ENCODE measurements at places on chromosomes 4 and X.

DNA sequence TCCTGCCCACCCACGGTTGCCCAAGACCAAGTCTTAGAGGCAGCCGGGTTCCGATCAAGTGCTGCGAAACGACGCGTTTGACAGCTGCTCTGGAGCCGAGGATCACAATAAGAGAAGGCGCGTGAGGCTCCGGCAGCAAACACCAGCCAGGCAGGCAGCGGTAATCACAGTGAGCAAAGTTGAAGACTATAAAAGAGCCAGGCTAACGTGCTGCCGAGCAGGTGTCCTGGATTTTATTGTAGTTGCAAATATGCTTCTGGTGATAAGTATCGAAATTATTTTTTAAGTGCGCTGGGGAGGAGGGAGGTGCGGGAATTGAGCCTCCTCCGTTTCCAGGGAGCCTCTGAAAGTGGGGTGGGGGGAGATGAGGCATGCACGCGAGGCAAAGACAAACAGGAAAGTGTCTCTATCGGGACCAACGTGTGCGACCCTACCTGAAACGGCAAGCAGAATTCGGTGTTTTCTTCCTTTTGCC lies 590 bp downstream of the GABRA2 start:
- no peak for DNase-seq

GRCh38 chrX:37291924-37292323 lies 57.2 kb upstream of the PRRG1 start:
- no peak for DNase-seq

DNA sequence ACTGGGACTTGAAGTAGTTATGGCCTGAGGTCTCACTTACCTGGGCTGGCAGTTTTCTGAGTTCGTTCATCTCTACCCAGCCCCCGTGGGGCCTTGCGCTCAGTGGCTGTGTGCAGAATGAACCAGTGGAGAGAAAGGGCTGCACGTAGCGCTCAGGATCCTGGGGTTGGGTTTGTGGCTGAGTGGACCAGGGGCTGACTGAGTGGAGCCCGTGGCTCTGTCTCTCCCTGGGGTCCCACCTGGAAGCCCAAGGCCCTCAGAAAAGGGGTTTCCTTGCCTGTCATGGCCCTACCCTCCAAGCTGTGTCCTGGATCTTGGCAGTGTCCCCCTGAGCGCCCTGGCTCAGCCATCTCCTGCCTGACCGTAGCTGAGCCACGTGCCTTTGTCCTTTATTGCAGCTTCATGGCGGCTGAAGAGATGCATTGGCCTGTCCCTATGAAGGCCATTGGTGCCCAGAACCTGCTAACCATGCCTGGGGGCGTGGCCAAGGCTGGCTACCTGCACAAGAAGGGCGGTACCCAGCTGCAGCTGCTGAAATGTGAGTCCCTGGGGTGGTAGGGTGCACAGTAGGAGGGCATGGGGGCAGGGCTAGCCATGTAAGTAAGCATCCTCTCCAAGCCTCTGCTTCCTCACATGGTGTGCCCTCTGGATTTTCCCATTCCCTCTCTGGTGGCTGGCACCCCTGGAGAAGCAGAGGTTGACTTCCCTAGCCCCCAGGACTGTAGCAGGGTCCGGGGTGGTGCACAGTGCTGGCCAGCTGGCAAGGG lies 23.2 kb upstream of the ADD1 start:
- DNase-seq: no peak

- DNase-seq: no peak
These were observed 19.9 kb downstream of the NAT8L start for GRCh38 chr4:2079006-2079405.

DNA sequence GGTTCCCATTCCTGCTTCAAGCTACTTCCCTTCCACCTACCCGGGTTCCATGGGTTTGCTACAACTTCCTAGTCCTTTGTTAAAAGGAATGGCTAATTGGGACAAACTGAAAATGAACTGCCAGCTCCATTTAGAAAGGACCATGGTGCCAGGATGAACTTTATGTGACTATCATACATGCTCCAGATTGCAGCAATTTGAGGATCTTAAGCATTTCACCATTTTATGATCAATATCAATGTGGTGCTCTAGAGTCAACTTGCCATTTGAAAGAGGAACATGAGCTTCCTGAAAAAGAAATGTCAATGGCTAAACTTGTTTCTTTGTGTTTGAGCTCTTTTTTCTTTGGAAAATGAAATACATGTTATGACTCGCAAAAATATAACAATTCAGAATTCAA lies 92.7 kb upstream of the IL15 start:
- DNase-seq: no peak

GRCh38 chr4:154985673-154986072 lies 204.6 kb downstream of the RBM46 start:
- DNase-seq: no peak

DNA sequence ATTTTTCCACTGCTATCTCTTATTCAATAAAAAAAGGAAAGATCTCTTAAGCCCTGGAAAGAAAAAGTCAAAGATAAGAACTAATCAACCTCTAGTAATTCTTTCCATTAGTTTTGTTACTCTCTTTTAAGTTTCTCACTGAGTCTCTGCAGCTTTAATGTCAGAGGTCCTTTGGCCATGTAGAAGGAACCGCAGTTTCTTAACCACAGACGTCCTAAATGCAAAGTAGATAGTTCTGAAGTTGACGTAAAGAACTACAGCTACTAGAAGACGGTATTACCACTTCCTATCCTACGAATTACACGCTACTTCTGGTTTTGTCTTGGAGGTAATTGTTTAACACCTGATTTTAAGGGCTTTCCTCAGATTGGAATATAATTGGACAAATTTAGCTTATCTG lies 325.9 kb downstream of the ANKRD50 start:
- DNase-seq: no peak

GRCh38 chr4:82428969-82429727 lies 1.1 kb downstream of the HNRNPDL start:
- DNase-seq: peak; percentile 89

GRCh38 chr4:147772459-147772969 lies 40.6 kb downstream of the ARHGAP10 start:
- DNase-seq: no peak

- no peak for DNase-seq
These were observed 525.7 kb downstream of the PPARGC1A start for GRCh38 chr4:23364167-23364566.

DNA sequence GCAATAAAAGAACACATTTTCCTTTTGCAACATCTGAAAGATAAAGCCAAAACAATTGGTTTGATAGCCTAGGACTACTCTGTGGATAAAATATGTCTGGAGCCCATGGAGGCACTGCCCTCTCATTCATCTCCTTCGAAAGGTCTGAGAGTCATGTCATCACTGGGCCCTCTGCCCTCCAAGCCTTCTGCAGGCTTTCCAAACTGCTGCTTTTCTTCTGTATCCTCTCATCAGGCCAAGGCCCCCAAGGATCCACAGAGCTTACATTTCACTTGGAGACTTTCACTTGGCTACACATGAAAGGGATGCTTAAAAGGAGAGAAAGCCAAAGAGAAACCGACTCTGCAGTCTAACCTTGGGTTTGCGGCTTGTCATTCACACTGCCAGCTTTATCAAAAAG lies 109.9 kb downstream of the SH3RF1 start:
- DNase-seq: no peak

- no peak for DNase-seq
These were observed 26.0 kb downstream of the OCRL start for GRCh38 chrX:129566073-129566472.

GRCh38 chrX:41481264-41482109 lies 34.3 kb downstream of the NYX start:
- no peak for DNase-seq

- no peak for DNase-seq
These were observed 17.2 kb upstream of the CENPU start for GRCh38 chr4:184750926-184751584.

- no peak for DNase-seq
These were observed 32.1 kb upstream of the PAQR3 start for GRCh38 chr4:78971326-78971725.

DNA sequence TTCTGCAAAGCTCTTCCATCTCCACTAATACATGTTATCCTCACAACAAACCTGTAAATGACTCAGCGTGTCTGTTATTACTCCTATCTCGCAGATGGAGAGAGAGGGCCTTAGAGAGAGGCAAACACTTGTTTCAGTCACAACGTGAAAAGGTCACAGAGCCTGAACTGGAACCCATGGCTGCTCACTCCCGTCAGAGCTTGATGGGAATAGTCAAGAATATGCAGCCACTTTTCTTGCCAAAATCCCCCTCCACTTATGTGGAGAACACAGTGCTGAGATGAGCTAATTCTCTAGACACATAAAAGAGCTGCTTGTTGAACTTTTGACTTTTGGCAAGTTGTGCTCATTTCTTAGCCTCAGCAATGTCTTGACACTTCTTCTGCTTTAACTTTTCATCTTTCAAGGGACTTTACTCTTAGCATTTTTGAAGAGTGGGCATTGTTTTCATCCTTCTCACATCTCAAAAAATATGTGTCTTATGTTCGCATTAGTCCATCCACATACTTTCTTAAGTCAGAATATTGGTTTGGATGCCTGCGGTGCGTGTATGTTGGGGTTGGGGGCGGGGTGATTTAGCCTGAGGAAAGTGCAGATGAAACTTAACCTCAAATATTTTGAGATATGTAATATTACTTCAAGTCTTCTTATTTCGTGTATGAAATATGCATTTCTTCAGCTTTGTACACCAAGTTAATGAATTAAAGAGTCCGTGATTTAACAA lies 69.2 kb downstream of the SYNPO2 start:
- no peak for DNase-seq

DNA sequence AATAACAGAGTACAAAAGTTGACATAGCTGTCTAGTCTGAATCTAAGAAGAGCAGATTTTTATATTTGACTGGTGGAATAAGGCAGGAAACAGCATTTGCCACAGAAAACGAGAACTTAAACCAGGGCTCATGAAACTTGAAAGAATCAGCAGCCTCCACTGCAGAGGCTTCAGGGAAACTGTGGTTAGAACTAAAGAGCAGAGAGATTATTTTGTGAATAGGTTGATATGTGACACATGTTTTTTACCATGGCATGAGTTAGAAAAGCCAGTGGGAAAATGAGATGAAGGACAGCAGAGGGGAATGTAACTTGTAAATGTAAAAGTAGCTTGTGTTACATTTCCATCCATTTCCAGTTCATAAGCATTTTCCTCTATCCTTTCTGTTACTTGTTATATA lies 63.7 kb upstream of the CAMK2D start:
- DNase-seq: no peak

DNA sequence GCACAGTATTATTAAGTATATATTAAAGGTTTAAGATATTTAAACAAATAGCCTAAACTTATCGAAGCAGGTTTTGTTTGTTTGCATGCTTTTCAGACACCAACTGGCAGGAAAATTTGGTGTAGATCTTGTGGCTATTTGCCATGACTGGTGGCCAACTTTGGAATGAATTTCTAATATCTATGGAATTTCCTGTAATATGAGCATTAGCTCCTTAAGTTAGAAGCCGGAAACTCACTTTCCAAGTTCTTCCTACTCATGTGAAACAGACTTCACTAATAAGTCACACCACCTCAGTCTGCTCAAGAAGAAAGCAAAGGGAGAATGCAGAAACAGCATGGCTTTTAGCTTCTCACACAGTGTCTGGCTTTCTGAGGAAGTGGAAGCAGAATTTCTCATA lies 563.9 kb downstream of the GRXCR1 start:
- DNase-seq: no peak

DNA sequence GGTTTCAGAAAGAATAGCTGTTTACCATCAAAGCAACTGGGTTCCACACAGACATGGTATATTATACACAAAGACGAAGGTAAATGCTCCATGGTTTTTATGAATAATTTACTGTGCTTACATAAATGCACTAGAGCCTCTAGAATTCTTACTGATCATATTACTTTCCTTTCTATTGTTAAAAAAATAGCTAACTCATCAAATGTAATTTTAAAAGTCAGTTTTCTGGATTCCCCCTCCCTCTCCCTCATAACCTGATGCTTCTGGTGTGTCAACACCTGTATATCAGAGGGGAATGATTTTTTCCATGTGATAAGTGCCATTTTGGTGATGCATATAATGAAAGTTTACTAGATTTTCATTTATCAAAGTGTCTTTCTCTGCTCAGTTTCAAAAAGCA lies 31.1 kb upstream of the LEF1 start:
- no peak for DNase-seq

DNA sequence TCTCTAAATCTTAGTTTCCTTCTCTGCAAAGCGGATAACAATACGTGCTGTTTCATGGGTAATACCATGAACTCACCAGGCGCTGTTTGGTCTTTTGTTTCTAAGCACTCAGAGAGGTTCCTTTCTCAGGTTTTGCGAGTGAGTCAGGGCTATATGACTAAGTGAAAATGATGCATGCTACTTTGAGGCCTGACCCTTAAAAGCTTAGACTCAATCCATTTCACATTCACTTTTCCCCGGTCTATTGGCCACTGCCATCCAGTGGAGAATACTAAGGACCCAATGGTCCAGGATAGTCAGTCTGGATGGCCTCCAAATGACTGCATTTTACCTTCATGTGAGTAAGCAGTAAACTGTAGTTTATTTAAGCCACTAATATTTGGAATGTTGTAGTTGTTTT lies 400.8 kb upstream of the SLIT2 start:
- DNase-seq: no peak

DNA sequence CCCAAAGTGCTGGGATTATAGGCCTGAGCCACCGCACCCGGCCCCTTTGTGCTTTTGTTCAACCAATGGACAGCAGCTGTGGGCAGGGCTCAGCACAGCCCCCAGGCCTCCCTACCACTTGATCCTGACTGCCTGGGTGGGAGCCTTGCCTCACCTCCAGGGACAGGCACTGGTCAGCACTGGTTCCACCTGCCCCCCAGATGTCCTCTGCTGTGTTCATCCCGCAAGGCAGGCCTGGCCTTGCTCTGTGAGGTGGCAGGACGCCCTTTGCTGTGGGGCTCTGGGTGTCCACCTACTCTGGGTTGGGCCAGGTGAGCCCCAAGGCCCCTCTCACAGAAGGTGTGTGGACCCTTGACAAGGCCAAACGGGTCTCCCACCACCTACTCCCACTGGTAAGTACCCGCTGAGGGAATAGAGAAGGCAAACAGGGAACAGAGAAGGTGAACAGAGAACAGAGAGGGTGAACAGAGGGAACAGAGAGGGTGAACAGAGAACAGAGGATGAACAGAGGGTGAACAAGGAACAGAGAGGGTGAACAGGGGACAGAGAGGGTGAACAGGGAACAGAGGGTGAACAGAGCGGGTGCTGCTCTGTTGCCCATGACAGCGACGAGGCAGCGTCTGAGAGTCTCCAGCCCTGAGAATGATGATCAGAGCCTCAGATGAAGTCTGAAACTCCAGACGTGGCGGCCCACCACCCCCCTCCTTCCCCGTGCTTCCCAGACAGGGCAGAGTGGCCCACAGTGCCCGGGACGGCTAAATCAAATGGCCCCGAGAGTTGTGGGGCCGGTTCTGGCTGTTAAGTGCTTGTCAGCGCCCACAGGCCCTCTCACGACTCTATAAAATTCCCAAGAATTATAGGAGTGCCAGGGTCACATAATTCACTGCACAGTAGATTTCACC lies 55.0 kb upstream of the NKX1-1 start:
- no peak for DNase-seq

GRCh38 chrX:38006291-38006690 lies at the start of gene SYTL5:
TSS of gene SYTL5 (plus strand) at chrX:38006553. CDS start at chrX:38033890, 27,337 bp downstream.
- DNase-seq: no peak

Measured in stimulated activated CD8-positive, alpha-beta memory T cell treated with anti-CD3 and anti-CD28 coated beads, Interleukin-7, amount 100 ng/mL, for 1 hour (primary cell).